LNCaP clone FGC (cell line): ENCODE measurements at places on chromosomes 2 and 18.

DNA sequence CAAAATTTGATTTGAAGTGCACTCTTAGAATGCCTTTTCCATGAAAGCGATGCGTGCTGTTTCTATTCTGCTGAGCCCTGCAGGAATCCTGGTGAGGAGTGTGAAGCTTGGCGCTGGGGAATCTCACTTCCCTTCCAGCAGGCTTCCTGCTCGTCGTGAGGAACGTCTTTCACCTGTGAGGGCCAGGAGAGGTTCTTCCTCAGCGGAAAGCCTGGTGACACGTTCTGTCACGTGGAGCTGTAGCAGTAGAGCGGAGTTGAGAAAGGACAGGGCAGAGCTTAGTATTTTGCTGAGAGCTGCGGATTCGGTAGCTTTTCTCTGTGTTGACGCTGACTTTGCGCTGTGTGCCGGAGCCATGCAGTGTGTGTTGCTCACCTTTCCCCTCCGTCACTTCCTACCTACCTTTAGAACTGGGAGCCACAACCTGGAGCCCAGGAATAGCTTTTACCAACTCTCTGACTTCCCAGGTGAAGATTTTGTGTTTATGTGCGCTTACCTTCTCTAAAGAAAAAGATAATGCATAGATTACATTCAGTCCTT lies 294.8 kb downstream of the PTGR3 start:
- DNase-seq = no peak

GRCh38 chr2:221874444-221874843 lies 302.3 kb upstream of the EPHA4 start:
- no peak for DNase-seq

- DNase-seq = no peak
Observed at GRCh38 chr2:152611458-152612231, 105.6 kb downstream of the PRPF40A start.

GRCh38 chr2:151922845-151923666 lies 94.8 kb upstream of the ARL5A start:
- no peak for DNase-seq

GRCh38 chr2:85707304-85707703 lies 13.1 kb downstream of the GNLY start:
- DNase-seq = peak; percentile 91

DNA sequence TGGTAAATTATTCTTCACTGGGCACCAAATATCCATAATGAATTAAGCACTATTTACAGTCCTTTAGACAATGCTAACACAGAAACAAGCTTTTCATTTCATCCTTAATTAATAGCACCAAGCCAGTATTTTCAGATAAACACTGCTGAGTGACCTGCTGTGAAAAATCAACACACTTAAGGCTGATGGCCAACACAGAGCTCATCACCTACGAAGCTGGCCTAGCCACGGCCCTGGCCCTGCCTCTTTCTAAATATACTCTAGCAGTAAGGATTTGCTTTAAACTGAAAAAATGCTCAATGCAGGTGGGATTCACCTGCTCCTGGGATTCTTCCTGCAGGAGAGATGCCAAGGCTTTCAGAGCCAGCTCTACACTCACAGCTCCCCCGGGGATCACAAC lies 18.4 kb downstream of the CYB5A start:
- no peak for DNase-seq

GRCh38 chr2:215712871-215713790 lies 277.3 kb upstream of the FN1 start:
- no peak for DNase-seq

DNA sequence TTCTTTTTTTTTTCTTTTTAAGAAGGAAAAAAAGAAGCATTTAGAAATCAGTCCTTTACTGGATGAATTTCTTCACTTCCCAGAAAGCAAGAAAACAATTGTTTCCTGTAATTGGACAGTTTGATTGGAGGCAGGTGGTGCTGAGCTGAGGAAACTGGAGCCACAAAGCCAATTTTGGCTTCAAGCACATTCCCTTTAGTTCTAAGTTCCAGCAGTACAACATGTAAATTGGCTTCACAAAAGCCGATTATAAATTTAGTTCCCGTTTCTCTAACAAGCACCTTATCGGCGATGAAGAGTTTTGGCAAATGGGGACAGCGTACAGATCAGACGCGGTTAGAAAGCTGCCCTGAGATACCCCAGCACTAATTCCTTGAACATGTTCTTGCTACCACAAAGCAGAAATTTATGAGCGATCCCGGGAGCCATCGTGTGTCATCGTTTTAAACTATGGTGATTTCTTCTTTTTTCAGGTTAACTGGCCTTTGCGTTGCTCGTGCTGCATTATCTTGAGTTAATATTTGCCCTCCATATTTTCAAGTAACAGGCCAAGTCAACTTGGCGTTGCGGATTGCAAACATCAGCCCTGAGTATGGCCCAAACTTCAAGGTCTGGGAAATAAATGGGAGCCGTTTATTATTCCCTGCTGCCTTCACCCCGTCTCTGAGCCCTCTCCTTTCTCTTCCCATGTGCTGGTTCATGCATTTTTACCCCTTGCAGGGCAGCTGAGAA lies 190.4 kb upstream of the ID2 start:
- DNase-seq = no peak

DNA sequence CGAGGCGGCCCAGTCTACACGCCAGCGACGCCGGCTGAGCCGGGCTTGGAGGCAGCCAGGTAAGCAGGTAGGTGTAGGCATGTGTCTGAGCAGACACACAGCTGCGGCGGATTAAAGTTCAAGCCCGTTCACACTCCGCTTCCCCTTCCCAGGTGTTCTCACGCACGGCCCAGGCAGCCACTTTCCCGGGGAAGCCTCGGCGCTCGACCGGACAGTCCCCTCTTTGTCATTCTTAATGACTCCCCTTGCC lies 367 bp downstream of the TGFA start:
- no peak for DNase-seq

DNA sequence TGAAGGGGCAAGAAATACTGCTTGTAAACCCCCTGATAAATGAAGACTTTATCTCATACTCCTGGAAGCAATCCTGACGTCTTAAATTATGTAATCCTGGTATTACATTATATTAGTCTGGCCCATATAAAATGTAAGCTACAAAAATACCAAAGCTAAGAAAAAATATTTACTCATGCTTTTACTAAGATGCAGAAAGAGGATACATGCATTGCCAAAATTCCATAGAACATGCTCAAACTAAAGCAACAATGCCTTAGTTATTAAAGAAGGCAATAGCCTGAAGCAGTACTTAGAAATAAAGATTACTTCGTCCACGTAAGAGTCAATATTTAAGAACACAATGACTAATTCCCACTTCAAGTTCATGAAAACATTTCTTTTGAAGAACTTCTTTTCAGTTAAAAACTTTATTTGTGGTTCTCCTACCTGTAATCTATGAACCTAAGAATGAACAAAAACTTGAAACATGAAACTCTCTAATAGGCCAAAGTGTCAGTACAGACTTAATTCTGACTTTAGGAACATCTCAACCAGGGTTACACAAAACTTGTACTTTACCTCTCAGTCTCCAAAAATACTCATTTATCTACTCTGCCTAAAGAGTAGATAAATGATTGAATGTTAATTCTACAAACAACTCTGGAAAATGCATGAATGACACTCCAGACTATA lies 117.3 kb downstream of the THADA start:
- DNase-seq = no peak

- DNase-seq = no peak
Observed at GRCh38 chr2:13666582-13667414, 950.1 kb downstream of the TRIB2 start.

DNA sequence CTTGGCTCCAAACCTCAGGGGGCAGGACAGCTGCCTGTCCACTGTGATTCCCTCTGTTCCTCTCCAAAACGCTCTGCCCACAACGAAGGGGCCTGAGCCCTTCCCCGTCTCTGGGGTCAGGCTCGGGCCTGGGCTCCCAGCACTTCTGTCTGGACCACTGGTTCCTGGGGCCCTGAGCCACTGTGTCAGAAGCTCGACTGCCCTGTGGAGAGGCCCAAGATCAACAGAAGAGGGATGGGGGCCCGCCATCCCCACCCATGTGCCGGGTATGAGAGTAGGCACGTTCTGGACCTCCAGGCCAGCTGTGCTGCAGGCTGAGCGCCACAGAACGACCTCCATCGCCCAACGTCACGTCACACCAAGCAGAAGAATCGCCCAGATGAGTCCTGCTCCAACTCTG lies 119.9 kb upstream of the HS6ST1 start:
- no peak for DNase-seq

GRCh38 chr2:187495324-187495723 lies 47.3 kb upstream of the CALCRL start:
- no peak for DNase-seq

DNA sequence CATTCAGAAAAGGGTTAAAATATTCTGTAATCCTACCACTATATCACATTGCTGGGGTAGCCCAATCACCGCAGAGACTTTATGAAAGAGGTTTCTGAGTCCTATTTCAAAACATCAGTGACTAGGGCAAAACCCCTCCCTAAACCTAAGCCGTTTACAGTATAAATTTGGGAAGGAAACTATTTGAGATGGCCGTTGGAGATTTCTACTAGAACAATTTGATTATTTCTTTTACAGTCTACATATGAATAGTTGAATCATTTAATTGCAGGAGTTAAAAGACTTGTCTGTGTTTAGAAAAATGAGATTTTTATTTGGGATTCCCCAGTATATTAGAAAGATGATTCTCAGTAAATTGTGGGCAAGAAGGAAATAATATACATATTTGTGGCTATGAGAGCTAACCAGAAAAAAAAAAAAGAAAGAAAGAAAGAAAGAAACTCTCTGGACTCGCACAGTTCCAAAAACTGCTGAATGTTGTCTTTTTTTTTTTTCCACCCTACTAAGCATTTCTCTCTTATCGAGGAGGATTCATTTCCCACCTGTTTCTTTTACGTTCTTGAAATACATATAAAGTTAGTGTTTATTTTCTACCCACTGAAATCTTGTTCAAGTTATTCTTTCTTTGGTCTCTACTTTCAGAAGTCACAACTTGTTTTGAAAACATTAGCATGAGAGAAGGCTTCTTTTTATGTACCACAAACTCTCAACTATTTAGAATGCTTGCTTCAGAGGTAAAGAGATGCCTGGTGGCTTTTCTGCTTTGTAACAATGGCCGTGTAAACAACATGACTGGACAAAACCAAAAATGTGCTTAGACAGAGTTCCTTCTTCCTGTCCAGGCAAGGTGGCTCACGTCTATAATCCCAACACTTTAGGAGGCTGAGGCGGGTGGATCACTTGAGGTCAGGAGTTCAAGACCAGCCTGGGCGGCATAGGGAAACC lies 65.9 kb downstream of the BCL2 start:
- no peak for DNase-seq

- DNase-seq = no peak
Observed at GRCh38 chr18:25244170-25244569, 107.8 kb downstream of the ZNF521 start.

GRCh38 chr18:55073834-55074233 lies 114.6 kb upstream of the CCDC68 start:
- DNase-seq = no peak

GRCh38 chr2:20542746-20543468 lies 96.0 kb downstream of the RHOB start:
- no peak for DNase-seq

GRCh38 chr2:64203131-64203857 lies 59.1 kb upstream of the PELI1 start:
- no peak for DNase-seq

- no peak for DNase-seq
Observed at GRCh38 chr2:210540471-210540870, 15.9 kb upstream of the CPS1 start.

- no peak for DNase-seq
Observed at GRCh38 chr2:216335252-216335651, 37.0 kb downstream of the MARCHF4 start.

GRCh38 chr2:161710131-161710915 lies 86.1 kb downstream of the SLC4A10 start:
- peak; percentile 93 for DNase-seq

GRCh38 chr2:218202266-218202665 lies 14.7 kb upstream of the ARPC2 start:
- DNase-seq = no peak

DNA sequence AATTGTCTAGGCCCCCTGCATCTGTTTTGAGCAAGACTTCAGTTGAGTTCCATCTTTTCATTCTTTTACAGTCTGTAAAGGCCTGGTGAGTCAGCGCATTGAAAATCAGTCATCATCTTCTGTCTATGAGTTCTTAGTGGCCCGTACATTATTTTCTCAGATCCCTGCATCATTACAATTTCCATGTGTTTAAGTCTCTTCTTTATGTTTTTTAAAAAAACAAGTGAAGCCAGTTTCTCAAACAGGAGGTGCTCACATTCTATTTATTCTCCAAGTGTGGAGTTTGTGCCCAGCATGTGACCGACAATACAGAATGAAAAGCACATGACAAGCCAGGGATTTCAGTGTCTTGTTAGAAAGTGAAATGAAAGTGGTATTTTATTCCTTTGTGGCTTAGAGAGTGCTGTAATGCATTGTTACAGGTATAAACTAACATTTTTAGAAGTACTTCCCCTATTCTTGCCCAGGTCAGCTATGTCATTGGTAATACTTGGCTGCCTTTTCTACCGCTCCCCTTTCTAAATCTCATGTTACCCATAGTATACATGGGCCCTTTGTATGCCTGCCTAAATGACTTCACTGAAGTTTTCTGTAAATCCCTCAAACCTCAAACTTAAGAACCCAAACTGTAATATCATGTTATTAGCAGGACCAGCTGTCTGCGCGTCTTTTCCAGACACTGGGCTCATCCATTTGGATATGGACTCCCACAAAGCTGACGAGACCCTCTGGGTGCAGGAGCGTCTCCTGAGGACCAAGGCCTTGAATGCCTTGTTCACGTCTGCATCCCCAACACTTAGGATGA lies 67.6 kb downstream of the FEZ2 start:
- DNase-seq = no peak

DNA sequence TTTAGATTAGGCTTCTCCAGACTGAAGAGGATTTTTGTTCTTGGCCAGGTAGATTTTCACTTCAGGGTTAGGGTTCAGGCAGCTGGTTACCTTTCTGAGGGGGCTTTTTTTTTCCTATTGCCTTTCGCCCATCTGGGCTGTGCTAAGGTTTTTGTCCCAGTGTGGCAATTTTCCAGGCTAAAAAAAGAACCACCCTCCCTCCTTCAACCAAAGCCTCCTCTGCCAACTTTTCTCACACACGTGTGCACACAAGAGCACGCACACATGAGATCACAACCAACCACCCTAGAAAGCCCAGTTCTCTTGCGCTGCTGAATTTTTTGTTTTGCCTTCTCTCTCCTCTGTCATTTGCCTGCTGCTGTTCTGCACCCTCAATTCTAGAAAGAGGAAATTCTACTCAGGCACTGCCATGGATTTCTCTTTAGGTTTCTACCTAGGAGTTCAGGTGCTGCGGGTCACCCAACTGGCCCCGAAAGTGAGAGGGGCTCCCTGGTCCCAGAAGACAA lies 8.5 kb upstream of the CXCR4 start:
- DNase-seq = no peak

- DNase-seq = no peak
Observed at GRCh38 chr2:20149703-20150030, 75.3 kb downstream of the SDC1 start.
